Epithelial cell of proximal tubule (primary cell): ENCODE measurements at places on chromosomes 7 and 10. TPM values are rescaled to one million over a fixed set of nuclear protein-coding genes. Genes with fewer than 3 reads are reported as not detected.

- DNase-seq, result no peak
Observed at GRCh38 chr7:101532400-101533102, 96.5 kb downstream of the MYL10 start.

Gene AS3MT
- total RNA-seq, result 10.7 and 17.1 TPM in 2 replicates

DNA sequence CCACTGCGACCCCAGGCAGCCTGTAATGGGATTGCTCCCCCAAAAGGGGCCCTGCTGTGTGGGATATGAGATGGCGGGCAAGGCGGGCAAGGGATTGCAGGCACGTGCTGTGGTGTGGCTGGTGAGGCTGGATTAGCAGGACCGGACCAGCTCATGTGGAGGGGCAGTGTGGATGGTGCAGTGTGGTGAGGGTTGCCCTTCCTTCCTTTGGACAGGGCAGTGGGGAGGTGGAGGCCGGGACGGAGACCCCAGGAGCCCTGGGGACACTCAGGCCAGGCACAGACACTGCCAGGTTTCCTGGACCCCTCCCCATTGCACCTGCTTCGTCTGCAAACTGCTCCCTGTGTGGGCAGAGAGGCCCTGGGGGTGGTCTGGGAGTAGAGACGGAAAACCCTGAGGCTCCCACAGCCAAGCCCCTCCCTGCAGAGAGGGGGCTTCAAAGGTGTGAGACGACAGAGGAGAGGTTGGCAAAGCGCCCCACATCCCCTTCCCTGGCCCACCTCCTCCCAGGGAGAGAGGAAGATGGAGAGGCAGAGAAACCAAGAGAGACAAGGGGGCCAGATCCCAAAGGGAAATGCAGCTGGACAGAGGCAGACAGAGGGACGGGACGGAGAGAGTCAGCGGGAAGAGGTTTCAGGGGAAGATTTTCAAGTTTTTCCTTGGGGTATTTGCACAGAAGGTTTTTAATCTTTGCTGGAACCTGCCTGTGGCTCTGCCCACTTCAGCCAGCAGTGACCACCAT lies 89.2 kb downstream of the MICALL2 start:
- no peak for DNase-seq

DNA sequence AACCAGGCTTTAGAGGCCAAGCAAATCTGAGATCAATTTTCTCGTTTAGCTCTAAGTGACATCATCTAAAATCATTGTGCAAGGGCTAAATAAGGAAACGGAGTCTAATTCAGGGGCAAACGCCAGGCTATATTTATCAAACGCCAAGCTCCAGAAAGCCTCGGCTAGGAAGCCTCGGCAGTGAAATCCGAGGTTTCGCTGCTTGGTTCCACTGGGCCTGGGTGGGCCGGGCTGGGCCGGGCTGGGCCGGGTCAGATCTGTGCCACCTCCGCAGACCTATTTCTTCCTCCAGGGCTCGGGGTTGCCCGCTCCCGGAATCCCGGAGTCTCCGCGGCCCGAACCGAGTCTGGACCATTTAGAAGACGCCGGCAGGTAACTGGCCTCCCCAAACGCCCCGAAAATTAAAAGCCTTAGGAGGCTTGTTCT lies 459 bp upstream of the FEZF1 start:
- no peak for DNase-seq

DNA sequence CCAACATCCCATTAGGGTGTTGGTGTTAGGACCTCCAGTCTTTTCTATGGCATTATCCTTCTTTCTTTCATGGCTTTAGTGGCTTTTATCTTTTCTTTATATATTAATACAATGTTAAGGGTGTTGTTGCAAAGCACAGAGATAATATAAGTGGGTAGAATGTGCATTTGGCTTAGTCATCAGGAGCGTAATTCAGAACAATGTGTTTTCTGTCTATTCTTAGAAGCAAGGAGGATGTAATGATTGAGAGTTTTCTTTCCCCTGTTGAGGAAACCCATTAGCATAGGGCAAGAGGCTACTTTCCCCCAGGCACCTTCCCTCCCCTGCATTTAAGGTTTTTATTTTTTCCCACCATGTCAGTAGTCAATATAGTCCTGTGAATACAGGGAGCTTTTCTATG lies 79.7 kb downstream of the TMEM106B start:
- no peak for DNase-seq

DNA sequence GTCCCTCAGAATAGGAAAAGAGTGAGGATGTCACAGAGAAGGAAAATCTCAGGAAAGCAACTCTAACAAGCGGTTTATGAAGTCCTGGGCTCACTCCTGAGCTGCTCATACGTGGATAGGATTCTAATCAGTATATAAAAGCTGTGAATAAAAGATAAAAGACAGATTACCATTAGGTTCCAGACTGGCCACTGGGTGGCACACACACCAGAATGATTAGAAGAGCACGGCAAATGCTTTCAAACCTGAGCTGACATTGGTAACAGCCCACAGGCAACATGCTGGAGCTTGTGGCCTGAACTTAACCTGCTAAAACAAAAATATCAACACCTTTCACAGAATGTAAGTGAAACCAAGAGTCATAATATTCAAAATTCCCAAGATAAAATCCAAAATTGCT lies 370.8 kb downstream of the GRID1 start:
- no peak for DNase-seq

- no peak for DNase-seq
Observed at GRCh38 chr10:98445200-98445812, 1.4 kb downstream of the HPS1 start.

DNA sequence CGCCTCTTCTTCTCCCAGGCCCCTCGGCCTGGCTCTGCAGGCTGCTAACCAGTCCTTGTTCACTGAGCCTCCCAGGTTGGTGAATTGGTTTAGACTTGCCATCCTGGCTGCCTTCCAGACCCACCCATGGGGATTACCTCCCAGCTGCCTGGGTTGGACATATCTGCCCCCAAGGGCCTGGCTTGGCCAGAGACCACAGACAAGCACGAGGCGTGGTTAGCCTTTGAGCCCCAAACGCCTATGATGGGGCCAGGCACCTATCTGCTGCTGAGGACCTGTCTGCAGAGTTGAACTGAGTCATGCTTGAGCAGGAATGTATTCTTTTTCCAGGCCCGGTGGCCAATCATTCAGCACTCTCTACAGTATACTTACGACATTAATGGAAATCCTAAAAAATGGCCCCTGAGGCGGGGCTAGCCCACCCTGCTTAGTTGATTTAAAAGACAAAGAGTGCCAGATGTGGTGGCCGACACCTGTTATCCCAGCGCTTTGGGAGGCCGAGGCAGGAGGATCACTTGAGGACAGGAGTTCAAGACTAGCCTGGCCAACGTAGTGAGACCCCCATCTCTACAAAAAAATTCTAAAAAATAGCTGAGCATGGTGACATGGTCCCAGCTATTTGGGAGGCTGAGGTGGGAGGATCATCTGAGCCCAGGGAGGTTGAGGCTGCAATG lies 361.5 kb downstream of the FRMD4A start:
- no peak for DNase-seq

- DNase-seq, result no peak
Observed at GRCh38 chr7:7803715-7804178, 85.3 kb upstream of the RPA3 start.

Gene HTR5A
- total RNA-seq, result not detected in 2 replicates

Gene AOAH
- 0.51 and 1.2 TPM in 2 replicates for total RNA-seq

GRCh38 chr10:20087353-20087752 lies 271.1 kb downstream of the PLXDC2 start:
- DNase-seq, result no peak

Gene FKBP6
- not detected in 2 replicates for total RNA-seq

DNA sequence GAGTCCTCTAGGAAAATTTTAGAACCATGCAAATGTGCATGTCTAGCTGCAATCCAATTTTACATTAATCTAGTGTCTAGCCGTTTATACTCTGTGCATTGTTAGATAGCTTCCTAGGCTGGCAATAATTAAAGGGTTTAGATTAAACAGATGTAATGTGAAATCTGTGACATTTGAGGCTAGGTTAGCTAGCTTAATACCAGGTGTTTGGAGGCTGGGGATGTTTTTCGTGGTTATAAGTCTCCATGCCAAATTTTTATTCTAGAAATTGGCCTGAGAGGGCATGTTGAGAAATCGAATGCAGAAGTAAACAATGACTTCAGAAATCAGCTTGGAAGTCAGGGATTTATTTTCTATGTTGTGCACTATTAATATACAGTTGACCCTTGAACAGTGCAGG lies 94.2 kb downstream of the ST7 start:
- DNase-seq, result no peak

- no peak for DNase-seq
Observed at GRCh38 chr7:51318886-51319579, 2.4 kb upstream of the COBL start.

Gene ASAH2
- 0.14 and 0.46 TPM in 2 replicates for total RNA-seq

- DNase-seq, result no peak
Observed at GRCh38 chr7:133355325-133355708, 102.4 kb downstream of the EXOC4 start.

DNA sequence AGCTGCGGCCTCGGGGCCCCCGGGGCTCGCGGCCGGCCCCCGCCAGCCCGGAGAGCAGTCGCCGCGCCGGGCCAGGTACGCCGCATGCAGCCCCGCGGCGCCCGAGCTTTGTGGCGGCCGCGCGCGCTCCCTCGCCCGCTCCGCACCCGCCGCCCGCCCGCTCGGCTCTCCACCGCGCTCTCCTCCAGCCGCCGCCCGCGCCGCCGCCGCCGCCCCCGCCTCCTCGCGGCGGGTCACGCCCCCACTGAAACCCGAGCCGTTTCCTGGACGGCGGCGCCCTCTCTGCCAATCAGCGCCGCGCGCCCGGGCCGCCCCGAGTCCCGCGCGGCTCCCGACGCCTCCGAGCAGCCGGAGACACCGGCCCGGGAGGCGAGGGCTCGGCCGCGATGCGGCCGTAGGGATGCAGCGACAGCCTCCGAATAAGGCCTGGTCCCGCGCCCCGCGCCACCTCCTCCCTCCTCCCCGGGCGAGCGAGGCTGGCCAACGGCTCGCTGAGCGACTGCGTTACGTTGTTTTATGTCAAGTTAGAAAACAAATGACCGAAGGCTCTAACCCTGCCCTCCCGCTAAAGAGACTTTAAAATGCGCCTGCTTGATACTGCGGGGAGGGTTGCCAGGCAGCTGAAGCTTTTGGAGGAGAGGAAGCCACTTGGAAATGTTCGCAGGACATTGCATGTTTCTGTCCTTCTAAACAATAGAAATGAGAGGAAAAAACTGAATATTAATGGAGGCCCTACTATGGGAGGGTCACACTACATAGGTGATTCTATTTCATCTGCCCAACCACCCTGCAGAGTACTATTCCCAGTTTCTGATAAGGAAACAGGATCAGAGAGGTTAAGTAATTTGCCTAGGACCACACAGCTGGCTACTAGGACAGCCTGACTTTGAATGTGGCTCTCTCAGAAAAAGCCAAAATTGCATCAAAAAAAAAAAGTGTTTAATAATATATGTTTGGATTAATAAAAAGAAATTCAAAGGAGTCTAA lies at the start of gene FGFR2:
TSS of gene FGFR2 (minus strand) at position 182 of the 987 bp plus-strand sequence. CDS start 4,627 bp downstream, outside the sequence.
- no peak for DNase-seq

Gene TRIM50
- total RNA-seq, result not detected in 2 replicates

Gene CAV2
- total RNA-seq, result 81.7 and 94.1 TPM in 2 replicates

Gene AKR1D1
- not detected in 2 replicates for total RNA-seq

GRCh38 chr10:33193701-33194521 lies 140.6 kb downstream of the NRP1 start:
- peak; percentile 52 for DNase-seq
